ENCODE measurements at places on chromosomes 11 and 22.

GRCh38 chr11:14784230-14784629 lies 107.8 kb downstream of the CYP2R1 start:
- DNase-seq, result no peak

DNA sequence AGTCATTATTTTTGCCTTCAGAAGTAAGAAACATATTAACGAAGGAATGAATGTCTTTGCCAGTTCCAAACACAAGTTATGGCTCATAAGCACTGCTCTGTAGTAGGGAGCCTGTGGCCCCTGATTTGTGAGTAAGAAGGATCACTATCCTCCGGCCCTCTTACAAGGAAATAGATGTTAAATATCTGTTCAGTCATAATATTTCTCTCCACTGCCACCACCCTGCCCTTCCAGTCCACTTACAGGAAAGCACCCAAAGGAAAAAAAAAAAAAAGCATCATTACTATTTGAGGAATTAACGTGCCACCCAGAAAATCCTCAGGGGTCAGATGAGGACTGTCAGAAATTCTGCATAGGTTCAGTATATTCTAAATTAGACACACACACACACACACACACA lies 123.4 kb downstream of the ETS1 start:
- peak; percentile 51 for DNase-seq

GRCh38 chr22:39924286-39924685 lies 23.4 kb downstream of the GRAP2 start:
- DNase-seq, result no peak

GRCh38 chr11:121932646-121933185 lies 183.3 kb downstream of the BLID start:
- DNase-seq, result peak; percentile 63

DNA sequence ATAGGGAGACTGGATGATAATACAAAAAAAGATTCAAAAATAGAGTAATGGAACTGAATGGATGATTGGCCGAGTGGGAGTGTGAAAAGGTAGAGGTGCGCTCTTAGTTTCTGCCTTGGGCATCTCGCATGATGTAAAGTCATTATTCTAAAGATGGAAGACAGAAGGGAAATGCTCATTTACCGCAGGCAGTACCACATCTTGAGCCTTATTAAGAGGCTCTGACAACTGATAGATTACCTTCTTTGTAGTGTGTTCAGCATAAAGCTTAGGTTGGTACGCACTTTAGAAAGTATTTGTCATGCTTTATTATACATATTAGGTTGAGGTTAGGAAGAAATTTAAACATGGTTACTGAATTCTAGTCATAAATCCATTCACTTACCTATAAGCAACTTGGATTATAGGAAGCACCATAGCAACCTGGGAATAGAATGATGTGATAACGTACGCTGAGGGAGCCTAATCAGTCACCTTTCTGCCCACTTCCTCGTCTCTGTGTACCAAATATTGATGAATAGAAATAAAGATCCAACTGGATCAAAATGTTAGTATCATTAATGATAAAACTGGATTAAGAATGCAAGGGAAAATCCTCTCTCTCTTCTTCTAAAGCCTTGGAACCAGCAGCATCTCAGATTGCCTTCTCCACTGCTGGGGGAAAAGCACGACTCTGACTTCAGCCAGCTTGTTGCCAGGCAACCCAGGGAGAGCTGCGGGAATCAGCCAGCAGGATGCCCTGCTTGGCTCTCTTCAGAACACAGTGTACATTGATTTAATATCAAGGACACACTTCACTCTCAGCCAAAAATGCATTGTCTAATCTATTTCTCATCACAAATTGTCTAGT lies 29.0 kb upstream of the VWA5A start:
- no peak for DNase-seq

DNA sequence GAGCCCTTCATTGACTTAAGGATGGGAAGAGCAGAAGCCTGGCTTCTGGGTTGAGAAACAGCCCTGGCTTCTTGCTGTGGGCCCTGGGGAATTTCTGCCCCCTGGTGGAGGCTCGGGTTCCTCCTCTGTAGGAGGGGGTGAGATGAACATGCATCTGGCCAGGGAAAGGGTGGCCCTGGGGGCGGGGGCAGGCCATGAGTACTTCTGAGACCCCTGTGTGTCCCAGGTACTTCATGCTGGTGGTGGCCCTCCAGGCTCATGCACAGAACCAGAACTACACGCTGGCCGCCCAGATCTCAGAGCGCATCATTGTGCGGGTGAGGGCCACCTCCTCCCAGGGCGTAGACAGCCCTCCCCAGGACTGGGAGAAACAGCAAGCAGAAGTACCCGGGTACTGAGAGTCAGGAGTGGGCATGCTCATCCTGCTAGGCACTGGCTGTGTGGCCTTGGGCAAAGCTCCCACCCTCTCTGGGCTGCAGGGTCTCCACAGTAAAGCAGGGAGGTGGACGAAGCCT lies 15.8 kb downstream of the TMEM258 start:
- peak; percentile 72 for DNase-seq

DNA sequence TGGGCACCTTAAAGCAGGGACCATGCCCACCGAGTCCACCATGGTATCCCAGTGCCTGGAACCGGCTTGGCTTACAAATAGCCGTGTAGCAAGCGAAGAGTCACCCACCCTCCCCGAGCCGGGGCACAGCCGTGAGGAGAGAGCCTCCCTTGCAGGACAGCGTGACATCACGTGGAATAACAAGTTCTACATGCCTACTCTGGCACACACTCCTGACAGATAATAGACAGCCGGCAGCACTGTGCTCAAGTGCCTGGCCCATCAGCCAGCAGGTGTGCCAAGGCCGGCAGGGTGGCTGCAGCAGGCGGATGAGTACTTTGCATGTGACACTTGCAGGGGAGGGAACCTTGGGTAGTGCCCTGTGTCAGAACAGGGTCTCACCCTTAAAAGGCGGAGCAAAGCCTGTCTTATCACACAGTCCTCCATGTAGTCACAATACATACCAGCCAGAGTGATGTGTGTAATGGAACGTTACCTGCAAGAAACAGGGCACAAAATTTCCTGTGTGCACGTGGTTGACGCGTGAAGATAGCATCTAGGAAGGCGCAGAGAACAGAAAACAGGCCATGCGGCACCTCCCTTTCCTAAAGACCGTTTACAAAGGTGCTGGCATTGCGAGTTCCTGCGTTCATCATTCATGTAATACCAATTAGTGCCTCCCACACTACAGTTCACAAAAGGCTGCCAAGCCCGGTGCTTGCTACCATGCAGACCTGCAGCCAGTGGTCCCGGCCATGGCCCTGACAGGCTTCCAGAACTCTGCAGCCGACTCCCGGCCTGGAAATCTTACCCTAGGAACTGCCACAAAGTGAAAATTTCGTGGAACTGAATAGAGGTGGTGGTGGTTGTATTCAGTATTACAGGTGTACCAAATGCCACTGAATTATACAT lies 16.4 kb downstream of the TOM1 start:
- no peak for DNase-seq

DNA sequence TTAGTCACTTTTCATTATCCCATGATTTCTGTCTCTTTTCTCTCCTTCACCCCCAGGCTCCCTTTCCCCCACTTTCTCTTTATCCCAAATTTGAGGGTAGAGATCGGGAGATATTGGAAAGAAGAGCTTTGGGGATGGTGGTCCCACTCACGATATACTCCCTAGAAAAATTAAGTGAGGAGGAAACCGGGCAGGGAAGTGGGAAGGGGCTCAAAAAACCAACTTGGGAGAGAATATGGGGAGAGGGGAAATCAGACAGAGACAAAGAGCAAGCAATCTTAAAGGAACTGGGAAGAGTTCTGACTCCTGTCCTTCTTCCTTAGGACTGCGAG lies 941 bp upstream of the DCHS1 start:
- DNase-seq, result no peak

DNA sequence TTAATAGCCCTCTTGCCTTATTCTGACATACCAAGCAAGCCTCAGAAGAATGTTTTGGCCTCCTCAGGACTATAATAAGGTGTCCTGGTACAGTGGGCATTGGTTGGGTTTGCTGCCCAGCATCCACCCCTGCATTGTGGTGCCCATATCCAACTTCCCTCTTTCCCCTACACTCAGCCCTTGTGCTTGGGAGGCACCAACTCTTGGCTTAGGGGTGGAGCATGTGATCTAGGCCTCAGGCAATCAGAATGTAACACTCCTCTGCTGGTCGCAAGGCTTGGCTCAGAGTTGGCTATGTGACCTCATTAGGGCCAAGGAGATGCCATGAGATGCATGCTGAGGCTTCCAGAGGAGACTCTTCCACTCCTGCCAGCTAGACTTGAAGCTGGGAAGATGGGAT lies 123.0 kb downstream of the CSNK2A3 start:
- no peak for DNase-seq

DNA sequence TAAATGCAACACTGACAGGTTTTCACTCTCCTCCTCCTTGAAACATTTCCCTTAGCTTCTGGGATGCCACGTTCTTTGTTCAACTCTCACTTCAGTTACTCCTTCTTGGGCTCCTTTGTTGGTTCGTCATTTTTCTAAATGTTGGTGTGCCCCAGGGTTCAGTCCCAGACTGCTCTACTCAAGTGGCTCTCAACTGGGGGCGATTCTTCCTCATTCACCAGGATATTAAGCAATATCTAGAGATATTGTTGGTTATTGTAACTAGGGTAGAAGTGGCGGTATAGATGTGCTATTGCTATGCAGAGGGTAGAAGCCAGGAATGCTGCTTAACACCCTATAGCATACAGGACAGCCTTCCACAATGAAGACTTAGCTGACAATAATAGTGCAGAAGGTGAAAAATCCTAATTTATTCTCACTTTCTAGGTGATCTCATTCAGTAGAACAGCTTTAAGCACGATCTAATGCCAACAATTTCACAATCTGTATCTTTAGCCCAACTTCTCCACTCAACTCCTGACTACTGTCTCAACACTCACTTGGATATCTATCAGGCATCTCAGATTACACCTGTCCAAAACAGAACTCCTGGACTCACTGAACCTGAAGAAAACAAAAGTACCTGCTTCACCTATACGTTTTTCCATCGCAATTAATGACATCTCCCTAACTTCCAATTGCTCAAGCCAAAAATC lies 4.6 kb downstream of the NUP160 start:
- DNase-seq, result no peak

DNA sequence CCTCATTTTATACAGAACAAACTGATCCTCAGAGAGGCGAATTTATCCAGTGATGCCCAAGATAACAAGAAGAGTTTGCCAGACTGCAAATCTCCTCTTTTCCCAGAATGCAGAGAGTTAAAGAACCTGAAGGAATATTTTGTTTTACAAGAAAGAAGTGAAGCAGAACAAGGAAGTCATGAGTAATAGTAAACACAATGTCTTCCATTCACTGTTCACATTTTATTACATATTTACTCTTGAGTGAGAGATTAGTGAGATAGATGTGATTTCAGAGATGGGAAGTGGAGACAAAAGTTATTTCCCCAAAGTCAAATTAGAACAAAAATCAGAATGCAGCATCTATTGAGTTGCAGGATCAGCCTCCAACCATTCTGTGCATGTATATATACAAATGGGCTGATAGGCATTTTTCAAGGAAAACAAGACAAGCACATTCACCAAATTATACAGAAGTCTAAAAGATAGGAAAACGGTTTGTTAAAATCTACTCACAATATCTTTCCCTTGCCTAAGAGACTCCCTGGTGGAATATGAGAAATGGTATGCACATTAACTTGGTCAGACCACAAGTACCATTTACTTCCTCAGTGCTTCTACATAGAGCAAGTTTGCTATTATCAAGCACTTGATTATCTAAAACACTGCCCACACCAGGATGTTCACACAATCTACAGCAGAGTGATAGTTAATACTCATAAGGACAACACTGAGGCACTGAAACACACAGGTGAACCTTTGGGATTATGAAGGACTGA lies 12.0 kb downstream of the GUCY1A2 start:
- no peak for DNase-seq

- no peak for DNase-seq
Observed at GRCh38 chr22:49946612-49947295, 13.8 kb upstream of the PIM3 start.

DNA sequence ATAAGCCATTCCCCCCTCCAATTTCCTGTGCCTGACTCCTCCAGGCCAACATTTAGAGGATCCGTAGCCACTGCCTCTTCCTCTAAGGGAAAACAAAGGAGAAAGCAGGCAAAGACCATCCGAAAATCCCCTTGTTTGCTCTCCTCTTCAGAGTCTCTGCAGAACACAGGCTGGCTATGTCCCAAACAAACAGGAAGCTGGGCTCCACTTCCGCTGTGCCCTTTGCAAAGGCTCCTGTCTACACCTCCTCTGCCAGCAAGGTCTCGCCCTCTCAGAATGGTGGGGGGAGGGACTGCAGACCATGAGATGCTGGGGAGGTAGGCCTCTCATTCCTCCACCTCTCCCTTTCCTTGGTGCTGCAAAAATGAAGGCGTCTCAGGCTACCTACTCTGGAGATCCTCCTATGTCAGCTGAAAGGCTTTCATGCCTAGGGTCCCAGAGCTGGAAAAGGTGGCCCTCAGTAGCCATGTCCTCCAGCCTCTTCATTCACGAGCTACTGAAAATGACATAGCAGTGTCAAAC lies 596.2 kb downstream of the BUD13 start:
- no peak for DNase-seq

DNA sequence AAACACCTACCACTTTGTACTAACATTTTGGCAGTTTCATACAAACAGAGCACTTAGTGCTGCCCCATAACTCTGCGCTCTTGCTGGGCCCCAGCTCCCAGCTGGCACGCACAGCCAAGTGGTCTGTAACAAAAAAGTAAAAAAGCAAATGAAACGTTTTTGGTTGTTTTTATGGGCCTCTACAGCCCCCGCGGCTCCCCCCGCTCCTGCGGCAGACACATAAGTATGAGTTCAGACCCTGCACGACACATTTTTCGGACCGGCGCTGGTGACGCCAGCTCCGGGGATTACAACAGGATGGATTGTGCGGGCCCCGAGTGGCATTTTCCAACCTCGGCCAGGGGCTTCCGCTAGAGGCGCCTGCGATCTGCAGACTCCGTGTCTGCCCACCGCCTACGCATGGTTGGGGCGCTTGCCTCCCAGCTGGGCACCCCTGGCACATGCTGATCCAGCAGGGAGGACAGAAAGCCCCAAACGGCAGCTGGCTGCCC lies 418.2 kb downstream of the SOX6 start:
- DNase-seq, result no peak

DNA sequence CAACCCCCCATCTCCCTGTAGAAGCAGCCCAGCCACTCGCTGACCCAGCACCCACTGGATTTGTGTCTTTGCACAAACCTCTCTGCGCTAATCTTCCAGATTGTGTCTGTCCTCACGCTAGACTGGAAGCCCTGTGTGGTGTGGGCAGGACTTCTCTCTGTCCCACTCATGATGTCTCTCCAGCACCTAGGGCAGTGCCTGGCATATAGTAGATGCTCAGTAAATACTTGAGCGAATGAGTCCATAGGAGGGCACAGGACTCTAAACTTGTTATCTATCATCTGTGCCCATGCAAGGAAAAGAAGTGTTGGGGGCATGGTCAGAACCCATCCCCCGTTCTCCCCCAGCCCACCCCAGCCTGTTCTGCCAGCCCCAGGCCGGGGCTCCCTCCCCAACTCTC lies 22.9 kb downstream of the RPL3 start:
- DNase-seq, result no peak

DNA sequence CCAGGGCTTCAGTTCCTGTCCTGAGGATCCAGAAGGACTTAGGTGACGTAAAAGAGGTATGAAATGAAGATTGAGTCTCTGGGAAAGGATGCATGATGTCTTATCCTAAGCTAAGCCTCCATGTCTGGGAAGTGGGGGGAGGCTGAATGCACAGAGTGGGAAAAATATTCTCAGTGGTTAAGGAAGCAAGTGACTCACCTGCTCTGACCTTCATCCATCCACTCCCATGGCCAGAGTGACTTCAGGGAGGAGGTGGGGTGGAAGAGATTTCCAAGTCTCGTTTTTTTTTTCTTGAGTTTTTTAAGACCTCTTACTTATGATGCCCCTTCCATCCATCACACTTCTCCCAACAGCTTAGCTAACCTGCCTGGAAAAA lies 32.5 kb upstream of the POLD3 start:
- DNase-seq, result peak; percentile 18

Measured in EH (cell line).